Skeletal muscle cell (primary cell): ENCODE measurements at places on chromosomes 6 and 20.

- DNase-seq, result no peak
These were observed 124.5 kb upstream of the SAMD5 start for GRCh38 chr6:147384029-147384428.

DNA sequence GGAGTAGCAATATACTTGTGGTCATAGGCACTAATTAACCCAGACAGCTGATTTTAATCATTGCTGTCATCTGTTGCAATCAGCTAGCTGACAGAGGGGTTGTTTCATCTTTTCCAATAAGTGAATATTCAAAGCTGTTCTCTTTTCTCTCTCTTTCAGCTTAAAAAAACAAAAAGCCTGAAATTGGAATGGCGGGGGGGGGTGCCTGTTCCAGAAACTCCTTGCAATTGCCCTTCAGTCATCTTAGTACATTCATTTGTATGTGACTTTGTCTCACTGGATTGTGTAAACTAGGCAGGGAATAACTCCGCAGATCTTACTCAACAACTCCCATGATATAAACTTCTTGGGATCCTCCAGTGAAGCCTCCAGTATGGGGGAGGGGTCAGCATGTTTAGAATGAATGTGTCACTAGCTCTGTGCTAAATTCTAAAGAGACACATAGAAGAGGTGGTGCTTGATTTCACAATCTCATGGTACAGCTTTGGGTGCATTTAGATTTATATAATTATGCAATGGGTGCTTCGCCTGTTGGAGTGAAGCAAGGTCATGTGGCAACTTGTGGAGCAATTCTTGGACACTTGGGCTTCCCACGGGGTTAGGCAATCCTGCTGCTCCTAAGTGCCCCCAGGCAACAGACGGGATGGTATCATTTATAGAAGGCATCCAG, 40.1 kb downstream of the SLC24A3 start:
- DNase-seq, result peak; percentile 20

- DNase-seq, result no peak
These were observed 783.0 kb downstream of the TENT5A start for GRCh38 chr6:80969439-80969838.

GRCh38 chr6:119586250-119586882, 236.8 kb upstream of the MAN1A1 start:
- no peak for DNase-seq

GRCh38 chr6:134097114-134097707, 44.8 kb upstream of the SLC2A12 start:
- no peak for DNase-seq

DNA sequence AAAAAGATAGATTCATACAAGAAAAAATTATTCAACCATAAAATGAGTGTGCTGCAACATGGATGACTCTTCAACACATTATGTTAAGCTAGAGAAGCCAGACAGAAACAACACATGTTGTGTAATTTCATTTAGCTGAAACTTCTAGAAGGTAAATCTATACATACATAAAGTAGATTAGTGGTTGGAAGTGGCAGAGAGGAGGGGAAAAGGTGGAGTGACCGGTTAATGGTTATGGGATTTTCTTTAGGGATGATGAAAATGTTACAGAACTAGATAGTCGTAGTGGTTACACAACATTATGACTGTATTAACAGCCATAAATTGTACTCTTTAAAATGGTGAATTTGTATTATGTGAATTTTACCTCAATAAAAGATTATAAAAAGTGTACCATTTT, 304.1 kb upstream of the SLC35B3 start:
- DNase-seq, result no peak

- DNase-seq, result no peak
These were observed 542 bp downstream of the TUBE1 start for GRCh38 chr6:112086744-112087135.

DNA sequence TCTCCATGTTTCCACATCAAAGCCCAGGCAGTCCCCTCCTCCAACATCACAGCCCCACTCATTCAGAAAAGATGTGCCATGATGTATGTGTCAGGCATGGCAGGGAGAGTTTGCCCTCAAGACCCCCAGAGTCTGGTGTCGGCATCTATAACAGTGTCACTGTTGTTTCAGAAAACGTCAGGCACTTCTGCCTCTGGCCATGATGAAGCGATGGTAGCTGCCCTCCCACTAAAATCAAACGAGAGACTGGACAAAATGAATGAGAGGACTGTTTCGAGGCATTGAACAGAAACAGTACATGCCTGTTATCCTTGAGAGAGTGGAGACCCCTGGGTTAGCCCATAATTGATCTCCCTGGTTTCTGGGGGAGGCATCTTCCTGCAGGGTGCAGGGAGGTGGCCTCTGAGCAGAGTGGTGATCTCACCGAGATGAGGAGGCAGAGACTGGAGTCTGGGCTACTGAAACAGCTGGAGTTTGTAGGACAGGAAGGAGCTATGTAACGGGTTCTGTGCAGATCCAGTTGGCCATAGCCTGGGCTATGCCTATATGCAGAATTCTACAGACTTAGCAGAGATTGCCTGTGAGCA, 144.5 kb downstream of the SYCP2 start:
- DNase-seq, result no peak

DNA sequence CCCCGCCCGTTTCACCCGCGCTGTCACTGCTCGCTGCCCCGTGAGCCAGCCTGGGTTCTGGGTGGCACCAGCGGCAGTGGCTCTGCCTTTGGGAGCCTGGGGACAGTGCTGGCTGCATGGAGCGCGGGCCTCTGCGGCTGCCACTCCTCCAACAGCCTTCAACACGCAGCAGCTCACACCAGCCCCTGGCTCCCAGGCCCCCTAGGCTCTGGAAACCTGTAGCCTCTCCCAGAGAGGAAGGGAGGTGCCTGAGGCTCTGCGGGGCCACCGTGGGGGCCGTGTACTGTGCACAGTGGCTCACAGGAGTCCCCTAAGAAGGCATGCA, 163.9 kb upstream of the AFDN start:
- DNase-seq, result no peak

GRCh38 chr20:11780765-11781369, 136.8 kb upstream of the BTBD3 start:
- no peak for DNase-seq

DNA sequence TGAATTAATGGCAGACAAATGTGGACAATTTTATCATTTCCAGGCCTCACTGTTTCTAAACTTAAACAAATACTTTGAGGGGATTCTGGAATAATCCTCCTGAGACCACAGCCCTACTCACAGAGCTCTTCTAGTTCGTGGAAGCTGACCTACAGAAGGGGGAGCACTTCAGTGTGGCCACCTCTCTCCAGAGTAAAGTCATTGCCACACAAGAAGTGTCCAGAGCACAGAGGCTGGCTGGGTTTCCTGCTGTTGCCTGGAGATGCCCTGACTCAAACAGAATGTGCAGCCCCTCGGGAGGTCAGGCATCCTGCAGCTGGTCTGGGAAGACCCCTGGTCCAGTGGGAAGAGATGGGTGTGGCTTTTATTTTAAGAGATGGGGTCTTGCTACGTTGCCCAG, 110.9 kb downstream of the QRSL1 start:
- no peak for DNase-seq

DNA sequence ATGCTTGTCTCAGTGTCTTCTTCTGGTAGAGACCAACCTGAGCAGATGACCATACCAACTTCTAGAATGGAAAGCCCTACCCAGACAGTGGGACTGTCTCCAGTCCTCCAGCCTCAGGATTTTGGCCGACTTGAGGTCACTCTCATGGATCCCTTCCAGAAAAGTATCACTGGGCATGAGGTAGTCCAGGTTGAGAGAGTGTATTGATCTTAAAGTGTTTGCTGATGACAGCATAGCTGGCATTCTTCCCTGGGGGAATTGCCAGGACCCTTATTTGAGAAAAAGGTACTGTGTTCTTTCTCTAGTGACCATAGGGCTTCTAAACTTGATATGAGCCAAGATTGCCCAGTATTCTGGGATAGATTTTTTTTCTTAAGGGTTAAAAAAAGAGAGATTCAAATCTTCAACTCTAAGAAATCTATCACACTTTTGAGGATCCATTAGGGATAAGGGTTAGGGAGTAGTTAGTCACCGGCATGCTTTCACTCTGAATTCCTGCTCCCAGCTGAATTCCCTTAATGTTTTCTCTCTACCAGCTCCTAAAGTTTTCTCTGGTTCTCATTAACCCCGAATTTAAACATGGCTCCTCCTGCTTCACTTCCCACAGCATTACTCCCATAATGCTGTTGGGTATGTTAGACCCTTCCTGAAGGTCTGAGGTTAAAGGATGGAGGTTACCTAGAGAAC, 73.6 kb upstream of the FLRT3 start:
- no peak for DNase-seq

GRCh38 chr20:46273717-46274116, 34.6 kb downstream of the CDH22 start:
- DNase-seq, result no peak

DNA sequence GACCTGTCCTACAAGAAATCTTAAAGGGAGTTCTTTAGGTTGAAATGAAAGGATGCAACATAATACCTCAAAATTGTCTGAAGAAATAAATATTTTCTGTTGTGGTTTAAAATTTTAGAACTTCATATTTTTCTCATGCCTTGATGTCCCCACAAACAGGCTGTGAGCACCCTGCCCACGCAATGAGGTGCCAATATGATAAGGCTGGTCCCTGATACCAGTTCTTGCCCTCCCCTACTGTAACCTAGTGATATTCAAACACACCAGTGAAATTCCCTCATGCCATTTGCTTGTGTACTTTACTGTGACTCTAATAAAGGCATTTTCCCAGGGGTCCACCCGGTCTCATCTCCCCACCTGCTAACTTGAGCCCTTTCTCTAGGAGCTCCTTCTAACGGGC, 67.3 kb upstream of the SIRPG start:
- no peak for DNase-seq

- no peak for DNase-seq
These were observed 590 bp downstream of the SLCO4A1 start for GRCh38 chr20:62642666-62643520.

DNA sequence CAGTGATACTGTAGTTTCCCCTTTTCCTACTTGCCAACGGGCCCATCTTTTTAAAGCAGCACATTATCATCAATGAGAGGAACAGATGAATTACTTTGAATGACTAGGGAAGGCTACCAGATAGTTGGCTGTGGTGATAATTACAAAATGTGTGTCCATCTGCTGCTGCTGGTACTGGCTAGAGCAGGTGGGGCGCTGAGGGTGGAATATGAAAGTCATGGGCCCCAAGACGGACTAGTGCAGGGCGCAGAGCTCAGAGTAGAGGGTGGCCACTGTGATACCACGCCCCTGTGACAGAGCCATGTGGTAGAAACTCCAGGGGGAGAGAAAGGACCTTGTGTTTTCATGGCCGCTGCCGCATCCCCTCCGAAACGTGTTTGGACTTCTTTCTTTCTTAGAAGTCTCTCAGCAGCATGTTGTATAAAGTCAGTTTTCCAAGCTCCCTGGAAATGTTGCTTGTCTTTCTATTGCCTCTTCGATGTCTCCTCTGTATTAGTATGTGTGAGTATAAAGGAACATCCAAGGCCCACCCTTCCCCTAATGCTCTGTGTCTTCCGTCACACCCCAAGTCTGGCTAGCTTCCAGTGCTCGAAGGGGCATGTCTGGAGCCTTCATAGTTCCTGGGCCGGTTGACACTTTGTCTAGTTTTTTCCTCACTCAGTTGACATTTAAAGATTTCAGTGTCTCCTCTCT, 88.1 kb downstream of the PPP1R14C start:
- no peak for DNase-seq

- DNase-seq, result no peak
These were observed 244.4 kb downstream of the ZFAND3 start for GRCh38 chr6:38063973-38064372.

DNA sequence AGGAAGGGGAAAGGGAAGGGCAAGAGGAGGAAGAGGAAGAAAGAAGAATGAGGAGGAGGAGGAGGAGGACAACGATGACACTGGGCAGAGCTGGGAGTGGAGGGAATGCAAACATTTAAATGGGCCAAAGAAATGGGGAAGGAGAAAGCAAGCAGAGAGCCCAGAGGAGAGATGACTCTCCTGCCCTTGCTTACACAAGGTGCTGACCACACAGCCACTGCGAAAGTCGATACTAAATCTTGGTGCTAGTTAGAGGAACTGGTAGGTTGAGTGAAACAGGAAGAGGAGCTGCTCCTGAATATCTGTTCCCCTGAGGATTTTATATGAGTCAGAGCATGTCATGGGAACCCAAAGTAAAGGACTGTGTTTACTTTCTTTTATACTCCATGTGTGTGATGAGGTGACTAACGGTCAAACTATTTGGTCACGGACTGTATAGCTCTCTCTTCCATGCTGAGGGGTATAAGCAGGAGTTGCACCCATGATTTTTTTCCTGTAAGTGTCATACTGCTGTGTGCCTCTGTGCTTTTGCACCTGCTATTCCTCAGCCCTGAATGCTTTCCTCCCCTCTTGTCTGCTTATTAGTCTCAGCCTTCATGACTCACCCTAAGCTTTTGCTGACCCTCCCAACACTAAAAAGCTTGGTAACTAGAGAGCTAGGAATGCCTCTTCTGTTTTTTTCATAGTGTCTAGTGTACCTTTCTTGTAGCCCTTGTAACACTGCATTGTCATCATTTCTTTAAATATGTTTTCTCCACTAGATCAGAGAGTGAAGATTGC, 9.5 kb upstream of the PAQR8 start:
- peak; percentile 88 for DNase-seq

GRCh38 chr6:154230393-154230792, 126.2 kb downstream of the IPCEF1 start:
- no peak for DNase-seq

GRCh38 chr6:6796818-6797217, 208.3 kb downstream of the LY86 start:
- DNase-seq, result no peak

GRCh38 chr20:13718171-13718570, 66.5 kb downstream of the ESF1 start:
- no peak for DNase-seq

- no peak for DNase-seq
These were observed 109.1 kb downstream of the TOX2 start for GRCh38 chr20:44023515-44024371.

DNA sequence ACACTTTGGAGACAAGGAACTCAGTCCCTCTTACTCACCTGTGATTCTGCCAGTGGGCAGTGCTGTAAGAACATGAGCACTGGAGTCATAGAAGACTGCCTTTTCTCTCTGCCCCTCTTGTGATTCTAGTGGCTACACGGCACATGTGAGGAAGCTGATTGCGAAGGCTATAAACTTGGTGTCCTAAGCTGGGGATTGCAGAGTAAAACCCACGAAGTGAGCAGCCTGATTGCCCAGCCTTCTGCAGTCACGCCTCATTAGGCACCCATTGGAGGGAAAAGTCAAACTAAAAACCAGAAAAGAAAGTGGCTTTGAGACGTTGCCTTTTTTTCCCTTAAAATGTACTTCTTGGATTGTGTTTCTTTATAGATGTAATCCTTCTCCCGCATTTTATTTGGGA, 748.4 kb upstream of the CHD6 start:
- no peak for DNase-seq

- DNase-seq, result peak; percentile 56
These were observed 86.5 kb downstream of the BANF2 start for GRCh38 chr20:17786221-17786718.
